ENCODE measurements at places on chromosomes 4 and X. TPM values are rescaled to one million over a fixed set of nuclear protein-coding genes. Genes with fewer than 3 reads are reported as not detected.

- peak; percentile 56 for DNase-seq
Measured at GRCh38 chr4:25635501-25635900, 20.1 kb upstream of the SLC34A2 start.

- no peak for DNase-seq
Measured at GRCh38 chr4:96675416-96675815, 835.5 kb downstream of the PDHA2 start.

Gene PRSS48
- polyA plus RNA-seq: not detected

GRCh38 chrX:139932901-139933796, at the start of gene ATP11C:
Gene ATP11C (minus strand): TSS chrX:139933053. CDS start chrX:139932042, 1,011 bp downstream.
- peak; percentile 78 for DNase-seq

DNA sequence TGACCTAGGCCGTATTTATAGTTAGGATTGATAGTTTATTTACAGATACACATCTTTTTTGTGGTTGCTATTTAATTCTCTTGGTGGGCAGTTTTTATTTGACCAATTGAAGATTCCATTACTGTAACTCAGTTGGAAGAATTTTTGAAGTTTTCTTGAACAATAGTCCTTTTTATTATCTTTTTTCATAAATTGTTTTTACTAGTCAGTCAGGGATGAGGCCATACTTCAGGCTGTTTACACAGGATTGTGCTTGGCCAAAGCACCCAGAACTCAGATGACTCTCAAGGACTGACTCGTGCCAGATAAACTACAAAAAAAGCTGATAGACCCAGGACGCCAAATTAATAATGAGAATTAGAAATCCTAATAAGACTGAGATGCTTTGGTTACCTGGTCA, 7.0 kb downstream of the HERC3 start:
- DNase-seq: peak; percentile 46
